ENCODE measurements at places on chromosomes 4 and X. TPM values are rescaled to one million over a fixed set of nuclear protein-coding genes. Genes with fewer than 3 reads are reported as not detected.
A peak's percentile ranks its signal among the peaks of the same experiment; 100 is the strongest.

The NALF2 gene
- not detected for polyA plus RNA-seq

- no peak overlapping the region for H3K27ac ChIP-seq
- H3K27me3 ChIP-seq, result no peaks in the 10 kb centered on the region
- H3K4me3 ChIP-seq, result no peak overlapping the region
- DNase-seq, result no peak
These were observed 602.5 kb downstream of the KCTD8 start for GRCh38 chr4:43846111-43846587.

The NSUN7 gene
- not detected for polyA plus RNA-seq

GRCh38 chr4:76803522-76803921, 94.4 kb downstream of the SOWAHB start:
- H3K4me1 ChIP-seq, result no peaks in the 10 kb centered on the region
- H3K4me3 ChIP-seq, result no peak overlapping the region
- H3K36me3 ChIP-seq, result no peaks in the 10 kb centered on the region

DNA sequence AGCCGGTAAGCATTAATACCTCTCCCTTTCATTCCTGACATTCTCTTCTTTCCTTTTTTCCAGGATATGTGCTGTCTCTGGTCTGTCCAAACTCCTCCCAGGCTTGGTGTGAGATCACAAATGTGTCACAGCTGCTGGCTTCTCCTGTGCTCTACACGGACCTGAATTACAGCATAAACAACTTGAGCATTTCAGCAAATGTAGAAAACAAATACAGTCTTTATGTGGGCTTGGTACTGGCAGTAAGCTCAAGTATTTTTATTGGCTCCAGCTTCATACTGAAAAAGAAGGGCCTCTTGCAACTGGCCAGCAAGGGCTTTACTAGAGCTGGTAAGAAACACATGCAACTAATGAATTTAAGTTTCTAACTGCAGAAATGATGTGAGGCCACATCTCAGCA, 8.4 kb downstream of the NIPAL1 start:
- no peaks in the 10 kb centered on the region for H3K36me3 ChIP-seq
- DNase-seq, result no peak
- H3K4me1 ChIP-seq, result no peaks in the 10 kb centered on the region
- H3K27ac ChIP-seq, result no peak overlapping the region
- no peak overlapping the region for H3K4me3 ChIP-seq
- H3K27me3 ChIP-seq, result no peaks in the 10 kb centered on the region

The RS1 gene
- polyA plus RNA-seq, result not detected

GRCh38 chr4:24888475-24889344, 24.1 kb downstream of the CCDC149 start:
- no peaks in the 10 kb centered on the region for H3K27me3 ChIP-seq
- DNase-seq, result no peak
- no peaks in the 10 kb centered on the region for H3K36me3 ChIP-seq
- no peaks in the 10 kb centered on the region for H3K4me1 ChIP-seq
- H3K27ac ChIP-seq, result no peak overlapping the region

DNA sequence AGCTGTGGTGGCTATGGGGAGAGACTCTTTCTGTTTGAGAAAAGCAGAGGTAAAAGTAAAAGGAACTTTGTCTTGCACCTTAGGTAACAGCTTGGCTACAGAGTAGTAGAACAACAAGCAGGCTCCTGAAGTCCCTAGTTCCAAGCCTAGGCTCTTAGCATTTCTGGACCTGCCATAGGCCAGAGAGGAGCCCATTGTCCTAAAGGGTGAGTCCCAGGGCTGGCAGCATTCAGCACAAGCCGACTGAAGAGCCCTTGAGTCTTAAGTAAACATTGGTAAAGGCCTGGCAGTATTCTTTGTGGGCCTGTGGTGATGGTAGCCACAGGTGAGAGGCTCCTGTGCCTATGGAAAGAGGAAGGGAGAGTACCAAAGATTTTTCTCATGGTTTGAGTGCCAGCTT, 38.2 kb downstream of the CSN3 start:
- H3K4me3 ChIP-seq, result no peak overlapping the region
- no peak for DNase-seq
- H3K27me3 ChIP-seq, result no peaks in the 10 kb centered on the region
- H3K4me1 ChIP-seq, result no peaks in the 10 kb centered on the region
- no peak overlapping the region for H3K27ac ChIP-seq

DNA sequence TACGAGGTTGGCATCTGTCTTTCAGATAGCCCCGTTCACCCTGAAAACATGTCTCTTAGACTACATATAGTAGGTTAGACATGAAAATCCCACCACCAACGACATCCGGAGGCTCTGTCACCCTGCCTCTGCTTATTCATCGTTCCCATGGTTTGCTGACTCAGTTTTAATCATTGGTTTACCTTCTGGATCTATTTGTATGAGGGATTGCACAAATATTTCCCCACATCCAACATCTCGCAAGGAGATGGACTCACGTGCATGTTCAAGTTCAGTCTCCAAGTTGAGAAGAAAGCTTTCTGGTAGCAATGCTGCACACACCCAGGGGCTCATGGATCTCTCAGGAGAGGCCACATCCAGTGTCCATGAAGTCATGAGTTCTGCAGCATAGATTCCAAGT, 10.8 kb downstream of the CETN2 start:
- H3K36me3 ChIP-seq, result no peaks in the 10 kb centered on the region
- no peaks in the 10 kb centered on the region for H3K27me3 ChIP-seq
- no peaks in the 10 kb centered on the region for H3K4me1 ChIP-seq

DNA sequence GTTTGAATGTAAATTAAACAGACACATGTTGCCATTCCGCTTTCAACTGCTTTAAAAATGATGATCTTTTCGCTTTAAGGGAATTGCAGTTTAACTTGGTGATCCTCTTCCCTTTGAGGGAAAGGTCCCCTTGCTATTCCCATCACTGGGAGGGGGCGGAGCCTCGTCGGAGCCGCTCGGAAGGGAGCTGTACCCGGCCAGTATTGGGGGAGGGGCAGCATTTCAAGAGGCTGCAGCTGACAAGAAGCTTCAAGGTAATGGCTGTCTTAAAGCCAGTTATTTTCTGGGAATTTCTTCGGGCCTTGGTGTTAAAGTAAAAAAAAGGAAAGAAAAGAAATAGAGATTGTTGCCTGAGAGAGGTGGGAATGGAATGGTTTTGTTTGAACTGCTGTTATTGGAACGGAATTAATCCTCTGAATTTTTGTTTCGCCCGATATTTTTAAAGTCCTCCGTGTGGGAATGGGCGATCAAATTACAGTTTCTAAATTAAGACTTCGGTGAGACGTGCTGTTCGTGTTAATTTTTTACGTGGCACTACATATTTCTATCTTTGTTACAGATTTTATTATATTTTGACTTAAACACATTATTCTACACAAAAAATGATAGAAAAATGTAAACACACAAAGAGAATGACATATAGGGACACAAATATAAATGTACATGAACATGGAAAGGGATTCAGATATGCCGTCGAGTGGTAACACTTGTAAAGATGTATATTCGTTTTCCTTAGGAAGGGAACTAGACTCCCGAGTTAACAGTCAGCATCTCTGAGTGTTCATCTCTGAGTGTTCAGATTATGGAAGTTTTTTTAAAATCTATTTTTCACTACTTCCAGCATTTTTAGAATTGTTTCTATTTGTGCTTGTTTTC, 9.2 kb downstream of the PWWP3B start:
- no peak overlapping the region for H3K4me3 ChIP-seq
- no peaks in the 10 kb centered on the region for H3K4me1 ChIP-seq
- H3K27me3 ChIP-seq, result no peaks in the 10 kb centered on the region
- no peak for DNase-seq
- H3K36me3 ChIP-seq, result no peaks in the 10 kb centered on the region
- no peak overlapping the region for H3K27ac ChIP-seq

DNA sequence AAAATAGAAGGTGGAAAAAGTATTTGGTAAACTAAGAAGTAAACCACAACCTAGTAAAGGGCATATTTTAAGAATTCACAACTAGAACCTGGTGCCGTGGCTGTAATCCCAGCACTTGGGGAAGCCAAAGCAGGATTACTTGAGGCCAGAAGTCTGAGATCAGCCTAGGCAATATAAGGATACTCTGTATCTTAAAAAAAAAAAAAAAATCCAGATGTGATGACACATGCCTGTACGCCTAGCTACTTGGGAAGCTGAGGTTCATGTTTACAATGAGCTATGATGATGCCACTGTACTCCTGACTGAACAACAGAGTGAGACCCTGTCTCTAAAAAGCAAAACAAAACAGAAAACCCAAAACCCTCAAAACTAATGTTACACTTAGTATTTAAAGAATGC, 294.9 kb upstream of the ZCCHC13 start:
- H3K27ac ChIP-seq, result no peak overlapping the region
- no peaks in the 10 kb centered on the region for H3K4me1 ChIP-seq
- DNase-seq, result no peak
- H3K36me3 ChIP-seq, result no peaks in the 10 kb centered on the region
- no peak overlapping the region for H3K4me3 ChIP-seq
- no peaks in the 10 kb centered on the region for H3K27me3 ChIP-seq

The MND1 gene
- 0.34 TPM for polyA plus RNA-seq

The PNMA5 gene
- 0.05 TPM for polyA plus RNA-seq

The CNKSR2 gene
- polyA plus RNA-seq, result 1.5 TPM

GRCh38 chr4:151613290-151613689, 147.5 kb downstream of the GATB start:
- no peak for DNase-seq
- no peaks in the 10 kb centered on the region for H3K27me3 ChIP-seq
- no peaks in the 10 kb centered on the region for H3K4me1 ChIP-seq
- H3K4me3 ChIP-seq, result no peak overlapping the region
- no peaks in the 10 kb centered on the region for H3K36me3 ChIP-seq
- no peak overlapping the region for H3K27ac ChIP-seq

DNA sequence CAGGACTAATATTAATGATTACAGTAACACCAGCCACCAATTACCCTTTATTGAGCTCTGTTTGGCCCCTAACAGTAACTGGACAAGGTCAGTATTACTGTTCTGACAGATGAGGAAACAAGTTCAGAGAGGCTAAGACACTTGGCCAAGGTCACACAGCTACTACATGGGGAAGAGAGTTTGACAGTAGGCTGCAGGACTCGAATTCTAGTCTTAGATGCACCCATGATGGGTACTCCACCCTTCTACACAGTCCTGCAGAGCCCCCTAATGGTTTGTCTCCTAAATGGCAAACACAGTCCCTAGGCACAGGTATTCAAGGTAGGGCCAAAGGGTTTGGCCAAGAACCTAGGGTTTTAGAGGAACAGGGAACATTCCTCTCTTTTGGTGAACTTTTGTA, 93.9 kb downstream of the NSUN7 start:
- no peaks in the 10 kb centered on the region for H3K36me3 ChIP-seq
- H3K27ac ChIP-seq, result no peak overlapping the region
- no peaks in the 10 kb centered on the region for H3K27me3 ChIP-seq
- H3K4me3 ChIP-seq, result no peak overlapping the region
- H3K4me1 ChIP-seq, result no peaks in the 10 kb centered on the region

- H3K27me3 ChIP-seq, result no peaks in the 10 kb centered on the region
- H3K27ac ChIP-seq, result no peak overlapping the region
- peaks cover 9% of the 10 kb centered on the region for H3K4me1 ChIP-seq
- no peak for DNase-seq
- no peaks in the 10 kb centered on the region for H3K36me3 ChIP-seq
These were observed 133.7 kb downstream of the FAM53A start for GRCh38 chr4:1550122-1551070.

GRCh38 chr4:102734591-102735385, 26.0 kb downstream of the MANBA start:
- H3K27ac ChIP-seq, result no peak overlapping the region
- H3K4me1 ChIP-seq, result peaks cover 5% of the 10 kb centered on the region
- no peaks in the 10 kb centered on the region for H3K27me3 ChIP-seq
- H3K4me3 ChIP-seq, result no peak overlapping the region

The DGKK gene
- not detected for polyA plus RNA-seq

GRCh38 chr4:1746265-1746691, 25.0 kb downstream of the TACC3 start:
- DNase-seq, result peak; percentile 67
- H3K27me3 ChIP-seq, result no peaks in the 10 kb centered on the region
- no peak overlapping the region for H3K4me3 ChIP-seq
- H3K36me3 ChIP-seq, result peaks cover 15% of the 10 kb centered on the region
- H3K4me1 ChIP-seq, result no peaks in the 10 kb centered on the region

DNA sequence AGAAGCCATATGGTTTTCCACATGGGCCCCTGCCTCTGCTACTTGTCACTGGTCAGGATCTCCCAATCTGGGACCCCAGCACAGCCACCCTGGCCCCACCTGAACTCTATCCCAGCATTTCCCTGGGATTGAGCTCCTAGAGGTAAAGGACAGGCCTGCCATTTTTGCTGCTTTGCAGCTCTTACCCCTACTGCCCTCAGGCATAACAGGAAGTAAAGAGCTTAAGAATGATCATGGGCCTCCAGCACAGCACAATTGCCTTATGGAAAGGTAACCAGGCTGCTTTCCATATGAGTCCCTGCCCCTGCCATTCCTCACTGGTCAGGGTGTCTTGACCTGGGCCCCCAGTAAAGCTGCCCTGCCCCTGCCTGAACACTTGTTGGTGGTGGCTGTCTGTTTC, 254.9 kb upstream of the ZCCHC13 start:
- H3K4me1 ChIP-seq, result no peaks in the 10 kb centered on the region
- H3K27me3 ChIP-seq, result no peaks in the 10 kb centered on the region
- H3K36me3 ChIP-seq, result no peaks in the 10 kb centered on the region
- H3K27ac ChIP-seq, result no peak overlapping the region

DNA sequence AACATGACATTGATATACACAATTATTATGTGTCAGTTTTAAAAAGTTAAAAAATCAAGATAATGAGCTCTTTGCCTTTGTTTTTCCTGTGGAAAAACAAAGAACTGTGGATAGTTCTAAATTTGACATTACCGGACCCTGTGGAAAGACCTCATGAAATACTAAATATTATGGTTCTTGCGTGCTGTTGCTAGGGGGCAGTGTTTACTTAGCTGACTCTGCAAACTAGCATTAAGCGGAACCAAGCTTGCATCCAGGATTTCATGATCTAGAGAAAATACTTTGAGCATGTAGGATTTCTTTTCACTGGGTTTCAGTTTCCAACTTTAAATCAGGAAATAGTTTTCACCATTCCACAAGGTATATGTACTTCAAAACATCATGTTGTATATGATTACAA, 33.6 kb downstream of the CLCN4 start:
- DNase-seq, result no peak
- H3K27me3 ChIP-seq, result no peaks in the 10 kb centered on the region
- no peak overlapping the region for H3K4me3 ChIP-seq
- H3K36me3 ChIP-seq, result no peaks in the 10 kb centered on the region

The NUP62CL gene
- polyA plus RNA-seq, result 1.2 TPM

The USP11 gene
- 45.3 TPM for polyA plus RNA-seq

- no peak for DNase-seq
- H3K4me3 ChIP-seq, result no peak overlapping the region
- no peak overlapping the region for H3K27ac ChIP-seq
- no peaks in the 10 kb centered on the region for H3K27me3 ChIP-seq
- no peaks in the 10 kb centered on the region for H3K36me3 ChIP-seq
- no peaks in the 10 kb centered on the region for H3K4me1 ChIP-seq
These were observed 89.5 kb downstream of the TASL start for GRCh38 chrX:30488092-30488491.

The MUC7 gene
- polyA plus RNA-seq, result not detected

DNA sequence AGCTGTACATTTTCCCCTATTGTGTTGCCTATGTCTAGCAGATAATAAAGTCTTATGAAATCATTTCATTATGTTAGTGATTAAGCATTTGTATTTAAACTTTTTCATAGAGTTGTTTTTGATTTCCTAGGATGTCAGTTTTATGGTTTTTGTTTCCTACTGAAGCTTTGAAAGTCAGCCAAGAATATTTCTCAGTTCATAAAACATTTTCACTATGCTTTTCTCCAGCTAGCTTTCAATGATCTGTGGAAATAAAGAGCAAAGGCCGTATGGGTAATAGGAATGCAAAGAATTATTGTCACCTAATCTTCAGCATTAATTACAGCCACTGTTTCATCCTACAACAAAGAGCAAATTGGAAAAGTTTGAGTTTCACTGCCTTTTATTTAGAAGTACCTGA, 145.7 kb upstream of the NUDT6 start:
- H3K27ac ChIP-seq, result no peak overlapping the region
- no peak for DNase-seq
- no peak overlapping the region for H3K4me3 ChIP-seq
- no peaks in the 10 kb centered on the region for H3K27me3 ChIP-seq
- no peaks in the 10 kb centered on the region for H3K4me1 ChIP-seq
- H3K36me3 ChIP-seq, result no peaks in the 10 kb centered on the region

The NAA11 gene
- not detected for polyA plus RNA-seq

The INTS6L gene
- 5.4 TPM for polyA plus RNA-seq

The TMPRSS11D gene
- polyA plus RNA-seq, result not detected

Measured in CD4-positive, alpha-beta memory T cell (primary cell).